ENCODE measurements at places on chromosomes 2 and 18.

- no peak for DNase-seq
Measured at GRCh38 chr18:43108882-43109281, 6.6 kb downstream of the RIT2 start.

DNA sequence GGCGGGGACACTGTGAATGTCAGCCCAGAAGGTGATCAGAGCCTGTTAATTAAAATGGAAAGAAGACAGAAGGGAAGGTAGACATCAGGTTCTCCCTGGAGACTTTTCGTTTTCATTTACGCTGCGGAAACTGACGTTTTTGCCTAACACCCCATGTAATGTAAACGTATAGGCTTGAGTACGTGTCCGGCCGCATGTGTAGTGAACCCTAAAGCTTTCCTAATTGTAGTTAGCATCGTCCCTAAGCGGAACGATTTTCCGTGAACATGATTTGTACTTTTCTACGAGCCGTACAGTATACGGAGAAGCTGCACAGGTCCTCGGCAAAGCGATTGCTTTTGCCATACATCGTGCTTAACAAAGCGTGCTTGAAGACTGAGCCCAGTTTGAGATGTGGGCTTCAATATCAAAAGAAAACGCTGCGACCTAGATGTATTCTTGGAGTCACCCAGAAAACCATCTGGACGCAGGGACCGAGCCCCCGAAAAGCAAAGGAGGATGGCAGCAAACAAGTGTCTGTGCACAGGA lies 284 bp downstream of the TIMM21 start:
- DNase-seq: no peak

DNA sequence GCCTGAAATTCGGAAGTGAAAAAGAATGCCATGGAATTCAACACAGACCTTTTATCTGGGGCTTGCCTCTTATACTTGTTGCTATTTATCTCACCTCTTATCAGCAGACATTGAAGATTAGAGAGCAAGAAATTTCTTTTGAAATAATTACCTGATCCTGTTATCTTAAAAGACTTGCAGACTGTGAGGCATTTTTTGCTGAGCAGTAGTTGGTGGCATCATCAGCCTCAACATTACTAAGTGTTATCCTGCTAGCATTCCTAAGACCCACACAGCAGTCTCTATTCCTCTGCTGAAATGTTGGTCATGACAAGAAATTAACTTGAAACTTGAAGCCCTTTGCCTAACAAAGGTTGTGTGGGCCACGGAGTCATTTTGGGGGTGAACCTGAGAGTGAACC lies 186.5 kb downstream of the TRIB2 start:
- DNase-seq: no peak

GRCh38 chr2:7900593-7900992 lies 781.3 kb upstream of the ID2 start:
- DNase-seq: no peak

- DNase-seq: no peak
Measured at GRCh38 chr18:29083545-29083944, 906.6 kb upstream of the CDH2 start.

- DNase-seq: no peak
Measured at GRCh38 chr2:140990416-140990815, 1140.4 kb downstream of the LRP1B start.

DNA sequence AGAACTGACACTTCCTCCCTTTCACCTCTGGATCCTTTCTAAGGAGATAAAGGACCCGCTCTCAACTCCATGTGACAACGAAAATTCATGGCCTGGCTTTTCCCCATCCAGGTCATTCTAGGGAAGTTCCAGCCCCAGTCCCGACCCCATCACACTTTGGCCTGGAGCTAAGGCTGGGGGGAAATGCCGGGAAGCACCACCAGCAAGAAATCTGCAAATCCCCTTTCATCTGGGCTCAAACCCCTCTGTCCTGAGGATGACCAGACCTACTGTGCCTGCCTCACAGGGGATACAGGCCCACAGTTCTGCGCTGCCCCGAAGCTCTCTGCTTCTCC lies 1.3 kb downstream of the SIX2 start:
- no peak for DNase-seq

- DNase-seq: peak; percentile 19
Measured at GRCh38 chr2:1856922-1857321, 112.6 kb upstream of the PXDN start.

GRCh38 chr2:37412231-37412630 lies 67.8 kb downstream of the QPCT start:
- no peak for DNase-seq

DNA sequence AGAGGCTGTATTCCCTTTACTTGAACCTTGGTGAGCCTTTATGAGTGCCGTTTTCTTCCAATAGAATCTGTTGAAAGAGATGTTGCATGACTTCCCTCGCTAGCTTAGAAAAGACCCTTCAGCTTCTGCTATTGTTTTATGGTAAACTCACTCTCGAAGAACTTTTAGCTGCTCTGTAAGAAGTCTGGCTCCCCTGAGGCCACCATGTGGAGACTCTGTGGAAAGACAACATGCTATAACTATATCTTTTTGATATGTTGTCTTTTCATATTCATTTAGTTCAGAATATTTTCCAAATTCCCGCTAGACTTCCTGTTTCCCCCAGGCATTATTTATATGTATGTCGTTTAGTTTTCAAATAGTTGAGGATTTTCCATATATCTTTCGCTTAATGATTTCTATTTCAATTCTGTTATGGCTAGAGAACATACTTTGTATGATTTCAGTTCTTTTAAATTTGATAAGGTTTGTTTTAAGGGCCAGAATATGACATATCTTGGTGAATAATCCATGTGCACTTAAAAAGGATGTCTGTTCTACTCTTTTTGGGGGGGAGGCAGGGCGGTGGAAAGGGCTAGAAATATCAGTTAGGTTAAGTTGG lies 64.1 kb downstream of the PTPN4 start:
- no peak for DNase-seq

DNA sequence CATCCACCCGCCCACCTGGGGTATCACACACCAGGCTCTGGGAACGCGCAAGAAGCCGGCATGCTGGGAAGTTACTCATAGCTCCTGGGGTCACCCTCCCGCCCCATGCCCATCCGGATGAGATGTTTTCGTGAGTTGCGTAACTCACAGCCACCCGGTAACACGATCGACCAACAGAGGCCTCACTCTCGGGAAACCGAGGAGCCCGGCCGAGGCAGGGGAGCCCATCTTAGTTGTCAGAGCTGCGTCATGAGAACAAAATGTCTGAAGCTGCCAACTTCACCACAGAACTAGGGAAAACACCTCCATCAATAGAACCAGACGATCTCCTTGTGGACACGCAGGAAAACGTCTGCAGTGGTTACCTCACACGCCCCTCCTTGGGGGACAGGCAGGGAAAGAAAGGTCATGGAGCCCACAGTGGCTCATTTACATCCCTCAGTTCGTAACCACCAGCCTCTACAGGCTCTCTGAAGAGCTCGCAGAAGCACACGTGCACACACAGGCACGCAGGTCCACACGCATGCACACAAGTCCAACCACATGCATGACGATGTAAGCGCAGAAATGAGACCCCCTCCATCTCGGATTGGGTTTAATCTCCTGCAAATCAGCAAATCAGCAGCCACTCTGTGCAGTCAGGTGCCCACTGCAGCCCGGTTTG lies 26.2 kb downstream of the ADI1 start:
- no peak for DNase-seq

DNA sequence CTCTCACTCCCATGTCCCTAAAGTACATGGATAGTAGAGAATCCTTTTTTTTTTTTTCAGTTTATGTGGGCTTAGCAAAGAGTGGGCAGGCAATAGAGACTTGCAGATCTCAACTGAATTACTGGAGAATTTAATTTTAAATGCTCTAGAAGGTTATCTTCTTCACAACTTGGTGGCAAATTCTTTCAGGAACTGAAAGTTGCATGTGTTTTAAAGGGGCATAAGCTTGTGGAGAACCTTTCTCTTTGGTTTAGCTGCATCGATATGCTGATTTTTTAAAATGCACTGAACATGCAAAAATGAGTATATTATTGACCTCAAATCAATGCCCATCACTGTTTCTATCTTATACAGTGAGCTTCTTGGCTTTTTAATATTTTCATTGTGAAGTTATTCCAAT lies 24.9 kb upstream of the GALNT3 start:
- no peak for DNase-seq

DNA sequence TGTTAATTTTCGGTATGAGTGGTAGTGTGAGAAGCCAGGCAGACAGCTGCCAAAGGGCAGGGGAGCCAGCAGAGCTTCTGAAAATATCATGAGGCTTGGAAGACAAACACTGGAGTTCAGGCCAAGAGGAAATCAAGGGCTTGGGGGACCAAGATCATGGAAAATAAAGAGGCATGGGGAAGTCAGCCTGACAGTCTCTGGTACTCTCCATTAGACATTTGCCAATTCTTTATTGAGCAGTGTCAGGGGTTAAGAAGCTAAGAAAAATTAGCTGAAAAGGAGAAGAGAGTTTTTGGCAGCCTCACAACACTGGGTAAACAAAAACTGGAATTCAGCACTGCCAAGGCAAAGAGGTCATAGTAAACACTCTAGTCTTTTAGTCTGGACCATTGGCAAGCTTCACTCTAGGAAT lies 612.7 kb downstream of the EPHA4 start:
- DNase-seq: no peak

GRCh38 chr2:12714391-12715221 lies 2.1 kb upstream of the TRIB2 start:
- no peak for DNase-seq

- no peak for DNase-seq
Measured at GRCh38 chr2:28322051-28322450, 70.6 kb upstream of the FOSL2 start.

DNA sequence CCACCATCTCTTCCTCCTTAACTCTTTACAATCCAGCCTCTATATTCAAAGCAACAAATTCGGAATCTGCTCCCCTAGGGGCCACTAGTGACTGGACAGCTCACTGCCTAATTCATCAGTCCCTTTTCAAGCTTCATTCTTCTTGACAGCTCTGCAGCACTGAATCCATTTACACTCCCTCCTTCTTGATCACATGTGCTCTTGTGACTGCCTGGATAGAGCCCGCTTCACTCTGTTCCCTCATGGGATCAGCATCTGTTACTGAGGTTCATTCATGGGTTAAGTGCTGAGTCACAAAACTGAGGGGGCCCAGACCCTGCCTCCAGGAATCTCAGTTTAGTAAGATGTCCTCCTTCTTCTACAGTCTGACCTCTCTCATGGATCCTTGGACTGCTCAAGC lies 81.5 kb downstream of the CYRIA start:
- DNase-seq: no peak

- DNase-seq: no peak
Measured at GRCh38 chr18:61943175-61943964, 50.6 kb upstream of the RNF152 start.

- DNase-seq: no peak
Measured at GRCh38 chr18:56200381-56200911, 437.9 kb downstream of the TXNL1 start.

GRCh38 chr18:79533591-79533990 lies 137.9 kb downstream of the NFATC1 start:
- peak; percentile 34 for DNase-seq

DNA sequence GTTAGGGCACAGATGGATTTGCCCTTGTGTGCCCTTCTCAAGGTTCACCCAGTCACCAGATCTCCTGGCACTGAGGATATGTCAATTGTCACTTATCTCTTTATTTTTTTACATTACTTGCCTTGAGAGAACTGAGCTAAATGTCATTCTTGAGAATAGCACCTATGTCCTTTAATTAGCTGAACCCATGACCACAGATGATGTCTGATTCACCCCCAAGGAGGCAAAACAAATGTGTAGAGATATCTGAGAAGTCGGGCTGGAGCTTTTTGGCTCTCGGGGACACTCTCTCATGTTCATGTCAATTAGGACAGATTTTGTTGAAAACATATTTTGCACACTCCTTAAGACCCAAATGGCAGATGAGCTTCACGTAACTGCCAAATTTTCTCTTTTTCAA lies 171.4 kb upstream of the LRRTM1 start:
- no peak for DNase-seq

- DNase-seq: no peak
Measured at GRCh38 chr2:15560140-15560987, 770 bp downstream of the NBAS start.

GRCh38 chr18:11840493-11840892 lies 10.7 kb upstream of the CHMP1B start:
- DNase-seq: no peak

DNA sequence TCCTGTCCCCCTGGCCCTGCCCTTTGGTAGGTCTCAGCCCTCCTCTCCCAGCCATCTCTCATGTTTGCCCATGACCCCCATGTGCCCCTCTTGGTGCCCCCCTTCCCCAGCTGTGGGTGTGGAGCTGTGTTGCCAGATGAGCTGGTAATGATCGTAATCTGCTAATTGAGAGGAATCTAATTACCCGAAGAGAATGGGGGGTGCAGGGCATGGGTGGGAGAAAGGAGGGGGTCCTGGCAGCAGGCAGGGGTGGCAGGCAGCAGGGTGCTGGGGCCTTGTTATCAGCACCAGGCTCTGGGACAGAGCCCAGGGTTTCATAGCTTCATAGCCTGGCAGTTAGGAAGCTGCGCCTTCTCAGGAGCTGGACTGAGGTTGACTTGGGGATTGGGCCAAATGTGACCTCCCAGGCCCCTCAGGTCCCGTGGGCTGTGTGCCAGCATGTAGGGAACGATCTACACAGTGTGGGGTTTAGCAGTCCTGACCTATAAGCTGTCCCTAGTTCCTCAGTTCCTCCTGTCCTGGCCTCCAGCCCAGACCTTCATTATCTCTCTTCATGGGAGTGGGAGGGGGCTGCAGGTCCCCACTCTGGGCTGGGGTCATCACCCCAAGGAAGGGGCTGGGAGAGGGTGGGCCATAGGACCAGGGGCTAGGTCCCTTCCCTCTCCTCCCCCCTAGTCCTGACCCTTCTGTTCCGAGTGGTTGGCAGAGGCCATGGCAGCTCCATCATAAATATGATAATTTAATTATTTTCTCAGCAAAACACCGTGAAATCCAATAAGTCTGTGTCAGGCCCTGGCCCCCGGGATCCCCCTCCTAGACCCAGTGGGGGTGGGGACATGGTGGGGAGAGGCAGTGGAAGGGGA lies 6.5 kb upstream of the ASIC4 start:
- DNase-seq: no peak

DNA sequence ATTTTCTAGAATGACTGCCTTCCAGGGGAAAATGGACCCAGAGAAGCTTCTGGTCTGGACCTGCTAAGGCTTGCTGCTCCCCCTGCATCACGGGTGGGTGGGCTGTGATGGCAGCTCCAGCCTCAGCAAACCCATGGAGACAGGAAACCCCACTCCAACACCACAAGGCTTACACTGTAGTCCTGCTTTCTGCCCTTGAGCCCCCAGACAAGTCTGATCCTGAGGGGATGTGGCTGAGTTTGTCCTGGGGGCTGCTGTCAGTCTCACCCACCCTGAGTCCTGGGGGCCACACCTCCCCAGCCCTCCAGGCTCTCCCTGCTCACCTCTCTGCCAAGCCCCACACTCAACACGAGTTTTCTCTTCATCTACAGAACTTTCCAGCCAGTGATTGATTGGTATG lies 279.4 kb downstream of the EIPR1 start:
- no peak for DNase-seq

DNA sequence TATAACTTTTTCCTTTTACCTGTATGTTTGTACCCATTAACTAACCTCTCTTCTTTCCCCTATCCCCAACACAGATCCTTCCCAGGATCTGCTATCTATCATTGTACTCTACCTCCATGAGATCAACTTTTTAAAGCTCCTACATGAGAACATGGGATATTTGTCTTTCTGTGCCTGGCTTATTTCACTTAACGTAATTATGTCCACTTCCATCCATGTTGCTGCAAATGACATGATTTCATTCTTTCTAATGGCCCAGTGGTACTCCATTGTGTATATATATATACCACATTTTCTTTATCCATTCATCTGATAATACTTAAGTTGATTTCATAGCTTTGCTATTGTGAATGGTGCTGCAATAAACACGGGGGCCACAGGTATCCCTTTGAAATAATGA lies 135.9 kb upstream of the THUMPD2 start:
- DNase-seq: no peak

GRCh38 chr2:30981096-30981495 lies 157.1 kb downstream of the GALNT14 start:
- DNase-seq: no peak

Data from Peyer's patch (tissue), 4 donors.